ENCODE measurements at places on chromosomes 2 and 18.

- DNase-seq, result no peak
Measured at GRCh38 chr2:42756966-42757513, 6.9 kb downstream of the OXER1 start.

- no peak for DNase-seq
Measured at GRCh38 chr2:209845666-209846065, 74.0 kb downstream of the UNC80 start.

GRCh38 chr2:29367986-29368658 lies 252.9 kb downstream of the CLIP4 start:
- no peak for DNase-seq

DNA sequence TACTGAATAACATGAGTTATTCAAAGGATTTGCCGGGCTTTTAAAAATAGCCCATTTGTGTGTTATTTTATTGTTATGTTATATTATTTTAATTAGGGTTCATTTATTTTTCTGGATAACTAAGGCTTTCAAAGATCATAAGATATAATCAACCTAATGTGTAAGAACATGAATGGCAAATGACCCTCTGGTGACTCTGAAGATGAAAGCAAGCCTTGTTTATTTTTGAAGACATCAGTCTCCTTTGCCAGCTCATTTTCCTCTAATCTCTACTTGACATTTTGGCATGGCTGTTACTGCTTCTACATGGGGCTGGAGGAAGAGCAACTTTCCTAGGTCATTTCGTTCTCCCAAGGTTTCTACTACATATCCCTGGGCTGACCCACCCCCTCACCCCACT lies 10.6 kb downstream of the FAP start:
- no peak for DNase-seq

DNA sequence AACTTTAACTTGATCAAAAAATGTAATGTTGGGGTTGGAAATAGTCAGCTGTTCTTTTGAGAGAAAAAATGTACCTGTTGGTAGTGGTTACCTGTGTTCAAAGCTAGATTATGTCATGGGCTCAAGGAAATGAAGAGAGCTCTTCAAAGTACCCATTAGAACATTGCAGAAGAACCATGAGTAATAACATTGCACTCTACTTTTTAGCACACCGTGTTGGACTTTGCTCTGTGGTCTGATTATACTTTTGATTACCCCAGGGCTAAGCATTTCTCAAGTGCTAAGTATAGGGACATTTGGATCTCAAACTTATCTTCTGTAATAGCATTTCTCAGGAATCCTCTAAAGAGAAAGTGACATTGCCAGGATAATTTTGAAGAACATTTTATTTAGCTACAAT lies 1122.8 kb upstream of the CELF4 start:
- no peak for DNase-seq

DNA sequence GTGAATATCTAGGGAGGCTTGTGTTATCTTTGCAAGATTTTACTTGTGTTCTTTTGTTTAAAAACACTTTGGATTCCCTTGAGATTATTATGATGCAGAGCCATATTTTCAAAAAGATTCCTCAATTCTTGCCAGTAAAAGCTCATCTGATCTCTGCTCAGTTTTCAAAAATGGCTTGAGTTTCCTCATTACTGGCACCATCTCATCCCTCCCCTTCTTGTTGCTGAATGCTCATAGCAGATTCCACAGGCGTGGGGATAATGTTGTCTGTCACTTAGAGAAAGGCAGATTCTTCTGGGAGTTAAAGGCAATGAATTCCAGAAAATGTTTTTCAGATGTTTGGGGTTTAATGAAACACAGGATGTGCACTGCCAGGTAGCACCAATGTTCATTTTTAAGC lies 170.4 kb upstream of the TANK start:
- no peak for DNase-seq

DNA sequence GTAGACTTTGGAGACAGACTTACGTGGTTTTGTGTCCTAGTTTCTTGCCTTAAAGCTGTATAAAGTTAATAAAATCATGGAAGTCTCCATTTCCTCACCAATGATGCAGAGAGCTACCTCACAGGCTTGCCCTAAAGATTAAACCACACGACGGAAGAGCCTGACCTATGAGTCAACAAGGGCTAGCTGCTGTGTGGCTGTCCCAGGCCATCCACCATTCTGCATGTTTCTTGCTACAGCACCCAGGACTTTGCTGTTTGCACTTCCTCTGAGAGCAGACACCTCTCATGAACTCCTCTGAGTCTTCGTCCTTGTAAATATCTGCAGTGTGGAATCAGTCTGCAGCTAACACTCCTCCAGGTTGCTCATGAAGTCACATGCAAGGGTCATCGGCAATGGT lies 160.0 kb upstream of the TRIB2 start:
- DNase-seq, result no peak

Data from CD4-positive, alpha-beta T cell treated with Interleukin-1 beta for 1 hour (primary cell).